ENCODE measurements at places on chromosomes 16 and 17.

- DNase-seq: no peak
Observed at GRCh38 chr16:65739518-65739917, 617.7 kb upstream of the CDH11 start.

GRCh38 chr16:85970738-85971137, 71.8 kb downstream of the IRF8 start:
- DNase-seq: peak; percentile 62

DNA sequence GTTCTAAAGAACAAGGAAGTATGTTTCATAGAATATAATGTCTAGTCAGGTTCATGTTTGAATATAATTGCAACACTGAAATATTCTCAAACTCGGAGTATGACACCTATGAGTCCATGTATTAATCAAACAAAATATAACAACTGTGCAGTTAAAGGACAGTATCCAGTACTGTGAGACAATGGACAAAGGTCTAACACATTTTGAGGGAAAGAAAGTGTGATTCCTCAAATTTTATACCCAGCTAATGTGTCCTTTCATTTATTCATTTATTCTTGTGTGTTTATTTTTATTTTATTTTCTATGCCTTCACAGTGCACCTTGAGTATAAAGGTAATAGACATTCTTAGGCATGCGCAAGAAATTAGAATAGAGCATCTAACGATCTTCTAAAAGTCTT, 401.0 kb upstream of the ZFHX3 start:
- DNase-seq: no peak

GRCh38 chr16:77190190-77190477, 856 bp upstream of the MON1B start:
- no peak for DNase-seq

DNA sequence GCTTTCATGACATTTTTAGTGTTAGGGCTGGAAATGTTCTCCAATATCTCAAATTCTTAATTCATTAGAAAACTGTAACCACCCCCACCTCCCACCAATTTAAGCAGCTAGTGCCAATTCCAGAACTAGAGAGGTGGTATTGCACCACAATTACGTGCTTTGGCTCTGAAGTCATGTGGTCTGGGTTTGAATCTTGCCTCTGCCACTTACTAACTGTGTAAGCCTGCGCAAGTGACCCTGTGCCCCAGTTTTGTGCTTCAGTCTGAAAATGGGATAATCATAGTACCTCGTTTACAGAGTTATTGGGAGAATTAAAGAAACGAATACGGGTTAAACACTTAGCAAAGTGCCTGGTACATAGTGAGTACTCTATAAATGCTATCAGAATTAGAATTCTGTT, 14.2 kb upstream of the MPHOSPH6 start:
- DNase-seq: no peak

GRCh38 chr17:42873315-42873714, 22.3 kb downstream of the AOC3 start:
- no peak for DNase-seq

GRCh38 chr16:11414815-11415775, 69.8 kb downstream of the RMI2 start:
- no peak for DNase-seq

Data from kidney tubule cell (primary cell).